Activated CD8-positive, alpha-beta memory T cell treated with anti-CD3 and anti-CD28 coated beads, Interleukin-2, amount 50 U/mL, for 48 hours (primary cell): ENCODE measurements at places on chromosomes 7 and 10.

- no peak for DNase-seq
Observed at GRCh38 chr10:58467931-58468635, 44.6 kb upstream of the BICC1 start.

DNA sequence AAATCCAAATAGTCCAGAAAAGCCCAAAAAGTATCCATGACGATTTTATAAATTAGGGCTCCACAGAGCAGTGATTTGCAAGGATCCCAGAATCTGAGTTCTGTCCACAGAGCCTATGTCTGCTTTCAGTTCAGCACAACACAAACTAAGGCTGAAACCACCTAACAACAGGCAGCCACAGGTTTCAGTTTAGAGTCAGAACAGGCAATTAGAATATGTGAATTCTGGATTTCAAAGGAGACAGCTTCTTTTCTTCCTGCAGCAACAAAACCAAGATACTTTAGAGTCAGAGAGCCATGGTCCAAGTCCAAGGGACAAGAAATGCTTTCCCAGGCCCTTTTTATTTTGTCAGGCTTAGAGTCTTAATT, 23.6 kb downstream of the IFIT3 start:
- DNase-seq: no peak

- DNase-seq: peak; percentile 59
Observed at GRCh38 chr7:76048668-76048988, 722 bp downstream of the MDH2 start.

GRCh38 chr10:52563360-52563759, 209.2 kb downstream of the MBL2 start:
- no peak for DNase-seq

GRCh38 chr10:43061760-43062159, 15.1 kb upstream of the RET start:
- no peak for DNase-seq
